NCI-H1436 treated with DMSO at 0.1 percent for 48 hours (cell line): ENCODE measurements at places on chromosomes 1 and 21.

DNA sequence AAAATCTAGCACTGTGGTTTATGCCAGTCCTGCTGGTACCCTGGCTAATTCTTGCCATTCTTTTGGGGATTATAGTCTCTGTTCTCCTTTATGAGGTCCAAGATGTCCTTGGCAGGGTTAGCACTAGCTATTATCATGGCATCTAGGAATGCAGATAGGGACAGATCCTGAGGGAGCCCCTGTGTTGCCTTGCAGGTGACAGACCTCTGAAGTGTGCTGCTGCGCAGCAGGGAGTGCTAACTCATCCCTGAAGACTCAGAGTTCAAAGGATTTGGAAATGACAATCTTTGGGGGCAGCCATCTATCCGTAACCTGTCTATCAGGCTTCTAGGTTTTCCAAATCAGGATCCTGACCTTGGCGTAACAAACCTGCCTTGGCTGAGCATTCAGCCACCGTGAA, 16.3 kb downstream of the ZFYVE9 start:
- no peak for DNase-seq

DNA sequence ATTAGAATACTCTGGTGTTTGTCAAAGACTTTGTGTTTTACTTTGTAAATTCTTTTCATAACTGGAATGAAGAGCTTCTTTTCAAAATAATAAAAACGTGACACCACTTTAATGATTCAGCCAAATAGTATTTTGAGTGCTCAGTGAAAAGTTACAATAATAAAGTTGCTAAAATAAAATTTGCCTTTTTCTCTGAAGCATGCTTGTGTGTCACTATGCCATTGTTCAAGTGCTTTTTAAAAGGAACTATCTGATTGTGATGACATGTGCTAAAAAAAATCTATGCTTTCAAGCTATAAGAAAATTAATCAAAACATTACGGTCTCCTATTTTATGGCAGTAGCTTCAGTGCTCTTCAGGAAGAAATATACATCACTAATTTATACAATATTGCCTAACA, 1290.5 kb upstream of the B3GALT2 start:
- DNase-seq = no peak

DNA sequence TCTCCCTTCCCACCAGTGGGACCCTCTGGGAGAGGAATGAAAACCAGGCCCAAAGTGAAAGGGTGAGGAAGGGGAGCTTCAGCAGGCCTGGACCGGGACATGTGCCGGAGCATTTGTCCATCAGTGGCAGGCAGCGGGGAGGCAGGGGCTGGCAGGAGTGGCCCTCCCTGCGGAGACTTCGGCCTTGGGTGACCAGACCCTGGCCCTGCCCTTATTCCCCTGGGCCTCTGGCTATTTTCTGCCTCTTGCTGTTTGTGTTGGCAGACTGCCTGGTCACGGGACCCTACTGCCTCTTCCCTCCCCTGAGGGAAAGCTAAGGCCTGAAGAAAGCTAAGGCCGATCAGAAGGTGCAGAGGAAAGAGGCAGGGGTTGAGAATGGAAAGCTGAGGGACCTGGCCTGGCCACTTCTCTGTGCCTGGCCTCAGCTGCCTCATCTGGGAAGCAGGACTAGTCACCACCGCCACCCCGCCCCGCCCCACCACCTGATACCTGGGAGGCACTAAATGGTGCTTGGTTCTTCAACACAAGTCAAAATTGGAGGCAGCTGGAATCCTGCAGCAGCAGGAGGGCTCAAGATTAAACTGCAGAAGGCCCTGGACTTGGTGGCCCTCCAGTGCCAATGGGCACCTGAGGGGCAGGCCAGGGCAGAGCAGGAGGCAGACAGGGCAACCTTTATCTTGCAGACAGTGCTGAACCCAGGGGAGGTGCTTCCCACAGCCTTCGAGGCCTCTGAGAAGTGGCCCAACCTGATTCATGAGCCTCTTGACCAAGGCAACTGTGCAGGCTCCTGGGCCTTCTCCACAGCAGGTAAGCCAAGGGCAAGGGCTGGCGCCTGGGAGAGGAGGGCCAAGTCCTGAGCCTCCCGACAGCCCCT, 7.9 kb downstream of the TINAGL1 start:
- DNase-seq = no peak

GRCh38 chr1:229607370-229607769, 18.6 kb downstream of the TAF5L start:
- no peak for DNase-seq

GRCh38 chr1:168664069-168664834, 64.8 kb downstream of the DPT start:
- DNase-seq = peak; percentile 46

DNA sequence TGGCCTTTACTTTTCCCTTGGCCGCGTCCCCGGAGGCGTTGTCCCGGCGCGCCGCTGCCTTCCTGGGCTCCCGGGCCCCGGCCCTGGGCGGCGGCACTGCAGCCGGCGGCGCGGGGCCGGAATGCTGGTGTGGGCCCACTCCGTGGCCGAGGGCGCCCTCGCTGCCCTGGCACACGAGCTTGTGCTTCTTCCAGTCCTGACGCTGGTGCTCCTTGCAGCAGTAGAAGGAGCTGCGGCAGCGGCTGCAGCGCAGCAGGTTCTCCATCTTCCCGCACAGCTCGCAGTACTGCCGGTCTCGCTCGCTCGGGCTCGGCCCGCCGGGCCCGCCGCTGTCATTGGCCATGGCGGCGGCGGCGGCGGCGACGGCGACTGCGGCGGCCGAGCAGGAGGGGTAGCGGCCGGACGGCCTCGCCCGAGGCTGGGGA, 529 bp downstream of the EGLN1 start:
- DNase-seq = no peak

DNA sequence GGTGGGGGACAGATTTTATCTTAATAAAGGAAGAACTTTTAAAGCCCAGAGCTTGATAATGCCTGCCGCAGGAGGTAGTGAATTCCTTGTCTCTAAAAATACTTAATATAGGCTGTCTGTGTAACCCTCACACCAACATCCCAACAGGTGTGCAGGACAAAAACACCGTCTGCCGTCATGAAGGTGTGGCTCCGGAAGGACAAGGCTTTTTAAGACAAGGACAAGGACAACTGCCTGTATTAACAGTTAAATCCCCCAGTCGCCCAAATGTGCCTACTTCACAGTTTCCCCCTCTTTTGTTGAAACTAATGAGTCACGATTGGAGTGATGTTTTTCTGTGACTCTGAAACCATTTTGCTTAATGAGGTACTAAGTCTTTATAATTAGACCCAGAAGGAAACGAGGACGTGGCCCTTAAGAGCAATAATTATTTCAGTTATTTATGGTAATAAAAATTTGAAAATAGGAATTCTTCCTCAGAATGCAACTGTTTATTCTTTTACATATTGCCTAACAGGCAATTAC, 27.3 kb upstream of the SPATA6 start:
- peak; percentile 11 for DNase-seq

DNA sequence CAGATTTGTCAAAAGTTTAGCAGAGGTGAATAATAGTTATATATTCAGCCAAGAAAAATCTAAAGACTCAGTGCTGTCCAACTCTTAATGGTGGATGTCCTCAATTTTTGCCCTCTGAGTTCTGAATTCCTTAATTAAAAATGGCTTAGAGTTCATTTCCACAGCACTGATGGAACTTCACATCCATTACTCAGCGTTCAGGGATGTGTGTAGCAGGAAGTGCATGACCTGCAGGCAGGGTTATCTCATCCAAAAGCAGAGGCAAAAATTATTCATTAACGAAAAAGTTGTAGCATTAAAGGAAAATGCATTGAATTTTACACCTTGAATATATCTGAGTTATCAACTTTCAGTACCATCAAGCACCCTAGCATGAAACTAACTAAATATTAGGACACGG, 96.7 kb downstream of the ZP4 start:
- no peak for DNase-seq

DNA sequence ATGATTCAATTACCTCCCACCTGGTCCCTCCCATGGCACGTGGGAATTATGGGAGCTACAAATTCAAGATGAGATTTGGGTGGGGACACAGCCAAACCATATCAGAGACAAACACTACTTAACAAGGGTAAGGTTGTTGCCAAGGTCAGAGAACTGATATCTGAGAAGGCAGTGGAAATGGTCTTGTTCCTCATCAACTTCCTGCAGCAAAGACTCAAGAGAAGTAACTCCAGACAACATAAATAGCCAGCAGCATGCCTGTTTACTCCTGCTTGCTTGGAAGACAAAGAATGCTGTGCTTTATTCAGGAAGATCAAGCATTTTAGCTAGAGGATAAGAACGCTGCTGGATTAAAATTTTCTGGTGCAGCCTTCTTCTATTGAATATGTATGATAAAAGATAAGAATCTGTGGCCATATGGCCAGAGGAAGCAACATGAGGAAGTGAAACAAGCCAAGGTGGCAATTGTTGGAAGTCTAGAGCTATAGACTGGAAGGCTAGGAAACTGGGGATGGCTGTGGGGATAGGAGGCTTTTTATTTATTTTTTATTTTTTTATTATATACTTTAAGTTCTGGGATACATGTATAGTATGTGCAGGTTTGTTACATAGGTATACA, 36.4 kb downstream of the DDAH1 start:
- no peak for DNase-seq

GRCh38 chr1:218588540-218589172, 243.5 kb downstream of the TGFB2 start:
- no peak for DNase-seq

DNA sequence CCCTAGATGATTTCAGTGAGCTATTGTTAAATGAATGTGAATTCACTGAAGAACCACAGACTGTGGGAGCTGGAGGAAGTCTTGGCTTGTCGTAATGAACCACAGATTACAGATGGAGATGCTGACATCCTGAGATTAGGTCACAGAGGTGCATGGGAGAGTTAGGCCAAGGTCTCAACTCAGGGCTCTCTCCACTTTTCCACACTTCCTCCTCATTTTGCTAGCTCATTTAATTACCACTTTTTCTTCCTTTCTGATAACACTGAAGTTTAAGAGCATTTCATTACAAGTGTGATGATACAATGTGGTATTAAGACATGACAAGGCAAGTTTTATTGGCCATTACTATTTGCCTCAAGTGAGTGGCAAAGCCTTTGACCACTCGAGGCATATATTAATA, 30.8 kb downstream of the ST6GALNAC3 start:
- no peak for DNase-seq

DNA sequence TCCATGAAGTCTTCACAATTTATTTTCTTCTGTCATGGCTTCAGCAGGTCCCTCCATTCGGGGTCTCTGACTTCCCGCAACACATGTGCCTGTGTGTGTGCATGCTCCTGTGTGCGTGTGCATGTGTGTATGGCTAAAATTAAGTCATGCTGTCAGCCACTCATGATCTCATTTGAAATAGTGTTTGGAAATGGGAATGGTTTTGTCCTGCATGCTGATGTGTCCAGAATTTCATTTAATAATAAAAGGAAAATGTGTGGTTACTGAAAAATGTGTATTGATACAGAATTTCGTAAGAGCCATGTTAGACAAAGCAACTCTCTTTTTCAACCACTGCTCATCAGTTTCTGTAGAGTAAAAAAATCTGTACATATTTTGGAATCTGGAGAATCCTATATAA, 123.8 kb upstream of the PRDX6 start:
- DNase-seq = no peak

GRCh38 chr1:26582053-26582835, 52.7 kb downstream of the RPS6KA1 start:
- DNase-seq = no peak

- DNase-seq = no peak
Measured at GRCh38 chr1:172732427-172732826, 73.5 kb downstream of the FASLG start.

DNA sequence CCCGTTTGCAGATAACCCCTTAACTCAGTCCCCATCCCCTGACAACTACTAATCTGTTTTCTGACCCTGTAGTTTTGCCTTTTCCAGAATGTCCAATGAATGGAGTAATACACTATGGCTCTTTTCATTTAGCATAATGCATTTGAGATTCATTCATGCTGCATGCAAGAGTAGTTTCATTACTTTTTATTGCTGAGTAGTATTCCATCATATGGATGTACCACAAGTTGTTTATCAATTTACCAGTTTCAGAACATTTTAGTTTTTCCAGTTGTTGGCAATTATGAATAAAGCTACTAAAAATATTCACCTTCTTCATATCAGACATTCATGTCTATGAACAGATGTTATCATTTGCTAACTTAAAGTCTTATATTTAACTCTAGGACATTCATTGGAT, 45.3 kb downstream of the STXBP3 start:
- no peak for DNase-seq

GRCh38 chr1:118132000-118132399, 53.0 kb downstream of the SPAG17 start:
- no peak for DNase-seq

DNA sequence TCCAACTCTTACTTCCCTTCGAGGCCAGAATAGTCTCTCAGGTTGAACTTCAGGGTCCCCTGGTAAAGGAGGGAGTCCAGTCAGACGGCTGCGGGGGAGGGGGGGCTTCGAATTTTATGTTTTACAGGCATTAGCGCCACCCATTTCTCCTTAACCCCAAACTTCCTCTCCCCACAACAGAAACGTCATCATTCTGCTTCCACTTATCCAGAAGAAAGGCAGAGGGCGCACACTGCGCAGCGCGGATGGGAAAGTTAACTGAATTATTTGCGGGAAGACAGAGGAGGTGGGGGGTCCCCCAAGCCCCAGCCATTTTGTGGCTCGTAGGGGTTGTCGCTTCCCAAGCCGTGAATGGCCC, 529 bp upstream of the PRMT2 start:
- peak; percentile 55 for DNase-seq

- DNase-seq = no peak
Measured at GRCh38 chr1:159000625-159001024, 9.1 kb upstream of the IFI16 start.

- no peak for DNase-seq
Measured at GRCh38 chr1:227793948-227794816, 21.3 kb upstream of the PRSS38 start.

DNA sequence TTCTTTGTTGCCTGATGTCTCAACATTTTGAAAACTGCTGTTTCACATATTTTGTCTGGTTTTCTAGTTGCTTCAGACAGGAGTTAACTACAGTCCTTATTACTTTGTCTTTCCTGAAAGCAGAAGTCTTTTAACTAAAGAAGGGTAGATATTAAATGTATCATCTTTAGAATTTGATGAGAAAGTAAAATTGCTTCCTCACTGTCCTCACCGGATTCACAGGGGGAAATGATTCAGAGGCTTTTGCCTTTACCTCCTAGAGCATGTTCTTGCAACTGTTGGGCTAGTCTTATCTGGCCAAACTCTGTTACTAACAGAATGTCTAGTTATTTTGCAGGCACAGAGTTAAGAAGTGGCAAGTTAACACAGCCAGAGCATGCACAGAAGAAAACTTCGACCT, 107.2 kb upstream of the VAV3 start:
- DNase-seq = no peak

DNA sequence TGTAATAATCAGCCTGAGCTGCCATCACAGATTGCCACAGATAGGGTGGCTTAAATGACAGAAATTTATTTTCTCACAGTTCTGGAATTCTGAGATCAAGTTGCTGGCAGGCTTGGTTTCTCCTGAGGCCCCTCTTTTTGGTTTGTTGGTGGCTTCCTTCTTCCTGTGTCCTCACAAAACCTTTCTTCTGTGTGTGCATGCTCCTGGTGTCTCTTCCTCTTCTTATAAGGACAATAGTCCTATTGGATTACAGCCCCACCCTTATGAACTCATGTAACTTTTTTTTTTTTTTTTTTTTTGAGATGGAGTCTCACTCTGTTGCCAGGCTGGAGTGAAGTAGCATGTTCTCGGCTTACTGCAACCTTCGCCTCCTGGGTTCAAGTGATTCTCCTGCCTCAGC, 41.0 kb upstream of the F3 start:
- no peak for DNase-seq

- no peak for DNase-seq
Measured at GRCh38 chr1:82567348-82567747, 766.6 kb downstream of the ADGRL2 start.

GRCh38 chr21:33205476-33205875, 24.3 kb upstream of the IFNAR2 start:
- no peak for DNase-seq

GRCh38 chr1:169338617-169339016, 29.0 kb downstream of the NME7 start:
- DNase-seq = no peak
